NCI-H2171 (cell line): ENCODE measurements at places on chromosomes 5 and 9.

- DNase-seq: no peak
Observed at GRCh38 chr5:132103969-132104391, 30.4 kb downstream of the CSF2 start.

GRCh38 chr5:38258319-38259061, at the start of gene EGFLAM:
Gene EGFLAM (plus strand): TSS chr5:38258559. CDS start chr5:38258755, 196 bp downstream.
- DNase-seq: peak; percentile 66

DNA sequence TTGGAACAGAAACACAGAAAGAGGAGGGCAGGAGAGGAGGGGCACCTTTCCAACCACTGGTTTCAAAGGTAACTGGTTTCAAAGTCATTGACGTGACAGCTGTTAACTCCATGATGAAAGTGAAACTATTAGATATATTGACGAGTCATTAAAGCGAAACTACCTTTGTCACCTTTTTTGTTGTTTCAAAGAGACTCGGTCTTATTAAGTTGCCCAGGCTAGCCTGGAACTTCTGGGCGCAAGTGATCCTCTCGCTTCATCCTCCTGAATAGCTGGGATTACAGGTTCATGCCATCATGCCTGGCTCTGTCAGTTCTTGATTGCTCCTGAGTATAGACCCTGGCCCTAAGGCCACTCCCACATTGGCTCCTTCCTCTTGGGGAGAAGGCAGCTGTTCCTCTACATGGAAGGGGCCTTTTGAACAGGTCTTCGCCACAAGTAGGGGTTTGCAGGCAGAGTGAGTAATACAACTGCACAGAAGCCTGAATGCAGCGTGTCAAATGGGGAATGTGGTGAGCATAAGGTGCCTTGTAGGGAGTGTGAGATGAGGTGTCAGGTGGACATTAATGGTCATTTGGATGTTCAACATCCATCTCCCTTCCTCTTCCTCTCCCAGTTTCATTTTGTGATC, 3.4 kb upstream of the F12 start:
- no peak for DNase-seq

DNA sequence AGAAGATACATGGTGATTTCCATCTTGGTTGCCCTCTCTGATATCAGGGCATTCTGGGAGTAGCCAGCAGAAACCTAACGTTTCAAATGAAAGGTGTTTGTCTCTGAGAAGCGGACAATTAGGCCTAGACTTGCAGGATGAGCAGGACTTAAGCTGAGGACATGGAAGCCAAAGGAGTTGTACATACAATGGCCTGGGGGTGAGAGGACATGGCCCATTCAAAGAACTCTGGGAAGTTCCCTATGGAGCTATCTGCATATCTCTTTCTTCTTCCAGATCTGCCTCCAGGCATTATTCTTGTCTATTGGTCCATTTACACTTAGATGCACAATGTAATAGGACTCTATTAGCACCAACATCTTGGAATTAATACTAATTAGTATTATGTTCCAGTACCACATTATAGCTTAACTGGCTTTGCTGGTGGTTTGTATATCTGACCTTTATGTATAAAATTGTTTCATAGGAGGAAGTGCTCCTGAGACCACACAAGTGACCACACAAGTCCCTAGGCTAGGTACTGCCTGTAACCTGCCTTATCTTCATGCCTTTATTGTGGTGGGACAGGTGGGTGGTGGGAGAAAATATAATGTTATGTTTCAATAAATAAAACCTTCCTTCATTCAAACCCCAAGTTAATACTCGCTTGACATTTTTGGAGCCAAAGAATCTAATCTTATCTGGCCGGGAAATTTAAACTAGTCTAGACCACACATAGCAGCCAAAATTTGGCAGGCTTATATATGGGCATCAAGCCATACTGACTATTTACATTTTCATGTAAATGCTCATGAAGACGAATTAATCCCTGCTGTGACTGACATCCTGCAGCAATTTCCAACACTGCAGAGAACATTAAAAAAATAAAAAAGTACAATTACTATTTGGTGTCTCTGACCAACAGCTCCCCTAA, 52.1 kb upstream of the EQTN start:
- no peak for DNase-seq

DNA sequence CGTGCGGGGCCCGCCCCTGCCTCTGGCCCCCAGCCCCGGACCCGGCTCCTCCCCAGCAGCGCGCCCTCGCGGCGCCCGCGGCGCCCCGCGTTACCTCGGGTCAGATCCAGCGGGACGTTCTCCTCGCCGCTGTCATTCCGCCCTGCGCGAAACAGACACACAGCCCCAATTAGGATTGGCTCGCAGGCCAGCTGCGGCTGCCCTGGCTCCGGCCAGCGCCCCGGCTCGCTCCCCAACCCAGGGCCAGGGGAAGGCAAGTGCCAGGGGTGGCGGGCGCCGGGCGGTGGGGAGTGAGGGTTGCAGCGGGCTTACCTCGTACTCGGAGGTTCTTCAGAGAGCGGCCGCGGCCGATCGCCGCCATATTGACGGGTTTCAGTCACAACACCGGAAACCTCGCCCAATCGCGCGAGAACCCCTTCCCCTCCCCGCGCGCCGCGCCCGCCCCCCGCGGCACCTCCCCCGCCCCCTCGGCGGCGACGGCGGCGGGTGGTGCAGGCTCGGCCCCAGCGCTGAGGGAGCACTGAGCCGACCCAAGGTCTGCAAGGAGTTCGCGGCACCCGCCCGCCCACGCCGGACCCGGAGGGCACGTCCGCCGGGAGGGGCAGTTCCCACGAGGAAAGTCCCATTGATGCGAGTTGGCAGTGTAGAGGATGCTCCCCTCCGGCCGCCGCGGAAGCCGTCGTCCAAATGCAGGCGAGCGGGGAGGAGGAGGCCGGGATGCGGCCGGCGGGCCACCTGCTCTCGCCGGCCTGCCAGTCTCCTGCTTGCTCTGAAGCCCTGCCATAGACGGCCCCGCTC, at the start of gene RICTOR:
RICTOR (minus strand) TSS at position 383 of the 798 bp plus-strand sequence; CDS start at position 361, 22 bp downstream.
- peak; percentile 93 for DNase-seq

DNA sequence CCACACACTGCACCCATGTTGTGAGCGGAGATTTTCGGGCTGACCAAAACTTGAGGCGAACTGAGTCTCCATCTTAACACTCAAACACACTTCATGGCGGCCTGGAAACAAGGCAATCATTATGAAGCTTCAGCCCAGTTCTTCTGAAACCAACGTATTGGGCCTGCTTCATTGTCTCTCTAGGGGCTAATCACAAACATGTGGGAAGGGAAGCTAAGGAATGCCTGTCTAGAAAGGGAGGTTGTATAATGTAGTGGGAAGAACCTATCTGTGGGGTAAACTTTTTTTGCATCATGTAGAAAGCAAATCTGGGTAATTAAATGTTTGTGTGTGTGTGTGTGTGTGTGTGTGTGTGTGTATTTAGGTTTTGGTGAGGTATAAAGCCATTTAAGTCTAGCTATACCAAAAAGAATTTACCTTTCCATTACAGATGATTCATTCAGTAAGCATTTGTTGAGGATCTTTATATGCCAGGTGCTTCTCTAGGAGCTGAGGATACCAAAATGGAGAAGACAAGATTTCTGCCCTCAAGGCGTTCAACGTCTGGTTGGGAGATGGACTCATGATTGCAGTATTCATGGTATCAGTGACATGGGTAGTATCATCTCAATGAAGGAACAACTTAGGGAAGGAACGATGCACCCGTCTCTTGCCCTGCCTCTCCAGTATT, 29.4 kb downstream of the SLC1A3 start:
- no peak for DNase-seq

DNA sequence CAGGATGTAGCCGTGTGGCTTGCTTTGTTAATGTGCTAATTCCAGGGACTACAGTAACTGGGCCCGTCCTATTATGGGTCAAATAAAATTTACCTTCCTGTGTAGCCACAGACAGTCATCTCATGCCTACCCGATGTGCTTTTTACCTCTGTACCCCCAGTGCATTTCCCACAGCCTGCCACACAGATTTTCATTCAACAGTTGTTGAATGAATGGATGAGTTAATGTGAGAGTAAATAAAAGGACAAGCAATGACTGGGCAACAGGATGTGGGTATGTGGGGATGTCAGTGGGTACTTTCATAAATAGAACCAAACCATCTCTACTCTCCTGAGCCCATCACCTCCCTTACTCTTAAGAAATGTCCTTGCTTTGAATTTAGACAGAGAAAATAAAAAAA, 441.2 kb upstream of the ZNF462 start:
- no peak for DNase-seq
